ENCODE measurements at places on chromosomes 2 and 18.
A peak's percentile ranks its signal among the peaks of the same experiment; 100 is the strongest.

GRCh38 chr18:45617284-45617683 is 2.0 kb downstream of the SLC14A2 start:
- DNase-seq: no peak

DNA sequence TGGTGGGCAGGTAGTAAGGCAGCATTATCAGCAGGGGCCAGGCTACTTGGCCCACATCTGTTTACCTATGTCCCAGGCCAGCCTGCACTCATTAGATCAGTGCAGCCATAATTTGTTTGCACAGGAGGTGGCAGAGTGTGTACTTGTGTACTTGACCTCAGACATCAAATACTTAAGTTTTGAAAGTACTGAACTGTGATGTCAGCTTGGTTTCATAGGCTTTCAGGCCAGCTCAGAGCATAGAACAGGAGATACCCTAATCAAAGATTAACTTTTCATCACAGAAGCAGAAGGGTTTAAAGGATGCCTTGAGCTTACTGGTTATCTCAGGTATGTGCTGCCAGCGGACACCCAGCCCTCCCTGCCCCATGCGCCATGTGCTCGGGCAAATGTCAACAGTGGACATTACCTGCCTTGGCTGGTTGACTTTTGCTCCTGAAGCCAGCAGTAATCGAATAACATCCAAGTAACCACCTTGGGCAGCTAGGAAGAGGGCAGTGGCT is 33.2 kb downstream of the ANKRD29 start:
- no peak for DNase-seq

GRCh38 chr2:165863810-165864261 is 69.8 kb upstream of the GALNT3 start:
- no peak for DNase-seq

DNA sequence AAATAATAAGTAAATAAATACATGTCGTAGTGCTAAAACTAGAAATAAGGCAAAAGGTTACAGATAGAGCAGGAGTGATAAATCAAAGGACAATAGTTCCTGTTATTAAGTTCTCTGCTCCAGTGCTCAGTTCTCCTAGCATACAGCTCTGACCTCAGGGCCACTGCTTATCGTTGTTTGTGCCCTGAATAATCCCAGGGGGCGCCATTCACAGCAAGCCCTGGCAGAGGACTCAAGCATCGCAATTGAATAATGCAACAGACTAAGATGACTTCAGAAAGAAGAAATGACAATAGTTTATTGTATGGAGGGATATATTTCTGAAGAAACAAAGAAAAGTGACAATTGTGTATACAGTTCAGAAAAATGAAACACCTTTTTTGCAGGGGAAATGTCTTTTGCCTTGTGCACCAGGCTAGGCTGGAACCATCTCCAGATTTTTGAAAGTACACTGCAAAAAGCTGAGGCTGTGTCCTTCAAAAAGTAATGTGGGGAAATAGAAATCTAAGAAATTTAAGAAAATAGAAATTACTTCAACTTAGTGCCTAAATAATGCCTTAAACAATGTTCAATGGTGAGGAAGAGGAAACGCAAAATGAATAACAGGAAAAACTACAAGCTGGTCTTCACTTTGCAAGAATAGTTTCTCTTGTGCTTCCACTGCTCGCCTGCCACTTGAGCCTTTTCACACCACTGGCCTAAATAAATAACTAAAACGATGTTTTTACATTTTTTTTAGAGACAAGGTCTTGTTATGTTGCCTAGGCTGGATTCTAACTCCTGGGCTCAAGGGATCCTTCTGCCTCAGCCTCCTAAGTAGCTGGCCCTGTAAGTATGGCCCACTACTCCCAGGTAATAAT is 19.0 kb upstream of the CCNYL1 start:
- DNase-seq: peak; percentile 31

- no peak for DNase-seq
Measured at GRCh38 chr2:8469709-8470493, 212.0 kb upstream of the ID2 start.

DNA sequence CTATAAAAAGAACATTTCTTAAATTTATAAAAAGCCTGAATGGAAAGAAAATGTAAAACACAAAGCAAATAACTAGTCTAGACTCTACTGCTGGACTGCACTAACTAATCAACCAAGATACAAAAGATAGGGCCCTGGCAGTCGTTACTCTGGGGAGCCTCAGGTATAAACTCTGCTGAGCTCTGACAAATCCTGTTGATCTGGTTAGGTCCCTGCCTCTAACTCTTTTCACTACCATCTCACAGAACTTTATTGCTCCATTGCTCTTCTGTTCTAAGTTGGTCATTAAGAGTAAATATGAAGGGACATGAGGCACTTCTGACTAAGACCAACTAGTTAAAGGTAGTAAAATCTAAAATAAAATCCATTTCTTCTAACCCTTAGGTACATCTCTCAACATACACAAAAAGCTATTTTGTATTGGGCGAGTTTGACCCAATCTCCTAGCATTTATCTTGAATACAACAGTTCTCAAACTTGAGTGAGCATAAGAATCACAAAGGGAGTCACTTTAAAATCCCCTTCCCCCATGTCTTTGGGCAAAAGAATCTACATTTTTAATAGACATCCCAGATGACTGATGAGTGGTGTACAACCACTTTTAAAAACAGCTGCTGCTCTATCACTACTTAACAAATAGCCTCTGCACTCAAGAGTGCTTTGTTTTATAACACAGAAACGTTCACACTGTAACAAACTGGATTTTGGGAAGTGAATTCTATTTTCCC is 2.5 kb downstream of the CHN1 start:
- no peak for DNase-seq

DNA sequence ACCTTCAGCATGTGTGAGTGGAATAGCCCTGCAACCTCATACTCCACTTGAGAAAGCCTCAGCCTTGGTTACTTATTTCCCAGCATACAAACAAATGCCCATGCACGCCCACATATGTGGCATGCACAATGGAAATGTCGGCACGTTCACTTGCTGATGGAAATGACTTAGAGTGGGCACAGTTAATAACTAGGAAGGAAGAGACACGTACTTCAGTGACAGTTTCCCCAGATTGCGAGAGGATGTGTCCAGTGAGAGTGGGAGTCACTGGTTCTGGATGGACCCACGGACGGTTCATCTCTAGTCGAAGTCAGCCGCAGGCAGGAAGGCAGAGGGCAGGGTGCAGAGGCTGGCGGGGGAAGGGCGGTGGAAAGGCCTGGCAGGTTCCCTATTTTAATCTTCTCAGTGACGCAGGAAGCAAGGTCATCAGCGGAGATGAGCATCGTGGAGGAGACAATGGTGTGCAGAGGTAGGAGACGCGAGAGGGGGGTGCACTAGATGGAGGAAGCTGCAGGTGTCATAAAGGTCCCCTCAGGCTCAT is 350.7 kb upstream of the MYT1L start:
- DNase-seq: no peak

DNA sequence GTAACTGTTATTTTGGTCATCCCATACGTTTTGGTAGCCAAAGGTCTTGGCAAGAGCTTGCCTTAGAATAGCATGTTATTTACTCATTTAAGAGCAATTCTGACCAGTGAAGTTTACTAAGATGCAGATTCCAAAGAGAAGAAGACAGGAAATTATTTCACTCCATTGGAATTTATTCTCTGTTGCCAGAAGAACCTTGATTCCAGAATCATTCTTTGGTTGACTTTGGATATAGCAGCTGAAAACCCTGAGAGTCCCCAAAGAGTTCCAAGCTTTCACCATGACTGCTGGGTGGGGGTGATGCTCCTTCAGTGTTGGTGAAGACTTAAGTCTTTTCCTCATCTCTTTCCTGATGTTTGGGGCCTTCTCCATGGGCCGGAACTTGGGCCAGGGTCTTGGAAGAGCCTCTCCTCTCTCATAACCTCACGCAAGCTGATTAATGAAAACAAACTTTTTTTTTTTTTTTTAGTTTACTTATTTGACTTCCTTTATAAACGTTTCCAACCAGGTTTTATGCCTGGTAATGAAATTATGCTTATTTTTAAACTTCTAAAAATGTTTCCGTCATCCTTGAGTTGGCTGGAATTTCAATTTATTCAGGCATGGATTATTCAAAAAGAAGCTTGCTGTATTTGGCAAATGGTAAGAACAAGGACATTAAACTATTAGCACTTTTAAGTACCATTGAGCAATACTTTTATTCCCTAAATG is 192.0 kb downstream of the MTX2 start:
- DNase-seq: no peak

- DNase-seq: no peak
Measured at GRCh38 chr18:7336623-7337022, 105.7 kb downstream of the LRRC30 start.

GRCh38 chr2:105373895-105374401 is 24.9 kb downstream of the FHL2 start:
- peak; percentile 61 for DNase-seq

DNA sequence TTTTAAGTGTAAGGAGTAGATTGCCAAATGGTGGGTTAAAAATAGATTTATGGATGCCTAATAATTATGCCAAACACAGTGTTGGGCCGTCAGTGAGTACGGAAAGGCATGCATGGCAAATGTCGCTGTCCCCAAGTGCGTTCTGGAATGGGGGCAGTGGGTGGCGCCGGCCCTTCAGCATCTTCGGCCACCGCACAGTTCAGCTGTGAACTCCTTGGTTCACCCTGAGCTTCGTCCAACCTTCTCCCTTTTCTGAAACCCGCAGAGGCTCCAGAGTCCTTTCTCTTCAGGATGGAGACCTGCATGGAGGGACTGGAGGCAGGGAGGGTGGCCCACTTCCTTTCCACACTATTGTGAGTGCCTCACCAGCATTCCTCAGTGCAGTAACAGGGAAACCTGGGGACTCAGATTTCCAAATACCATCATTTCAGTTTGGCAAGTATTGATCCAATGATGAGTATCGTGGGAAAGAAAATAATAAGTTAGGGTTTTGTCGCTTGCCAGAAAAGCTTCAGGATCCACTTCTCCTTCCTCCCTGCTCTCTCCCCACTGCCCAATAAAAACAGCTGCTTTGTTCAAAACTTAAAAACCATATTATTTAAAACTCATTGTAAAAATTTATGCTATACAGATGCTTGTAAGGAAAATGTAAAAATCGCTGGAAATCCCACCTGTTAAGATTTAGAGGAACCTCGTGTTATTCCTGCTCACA is 74.6 kb upstream of the TXNDC2 start:
- no peak for DNase-seq

DNA sequence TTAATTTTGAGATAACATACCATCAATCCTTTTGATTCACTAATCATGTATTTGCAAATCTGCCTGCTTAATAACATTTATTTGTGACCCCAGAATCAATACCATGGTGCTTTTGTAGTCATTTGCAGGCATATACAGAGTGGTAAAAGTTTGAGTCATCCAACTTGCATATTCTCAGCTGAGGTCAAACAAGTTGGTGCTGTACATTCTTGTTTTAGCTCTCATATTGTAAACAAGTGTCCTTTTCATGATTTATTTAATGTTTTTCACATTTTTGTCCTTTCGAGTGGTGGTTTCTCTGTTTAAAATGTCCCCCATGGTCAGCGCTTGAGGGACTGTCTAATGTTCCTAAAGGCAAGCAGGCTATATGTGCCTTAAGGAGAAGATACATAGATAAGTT is 17.5 kb downstream of the RAB27B start:
- no peak for DNase-seq

GRCh38 chr2:127422559-127423477 is 4.6 kb downstream of the PROC start:
- DNase-seq: no peak

GRCh38 chr2:194867328-194867727 is 789.7 kb upstream of the SLC39A10 start:
- DNase-seq: no peak

- no peak for DNase-seq
Measured at GRCh38 chr2:178057179-178057680, 15.3 kb downstream of the PDE11A start.

- no peak for DNase-seq
Measured at GRCh38 chr2:168392024-168392423, 64.0 kb upstream of the CERS6 start.

GRCh38 chr2:229780856-229781773 is 66.8 kb upstream of the DNER start:
- DNase-seq: no peak

- DNase-seq: no peak
Measured at GRCh38 chr2:127683757-127684156, 8.4 kb upstream of the LIMS2 start.

- no peak for DNase-seq
Measured at GRCh38 chr18:48934415-48934722, 16.4 kb downstream of the SMAD7 start.

DNA sequence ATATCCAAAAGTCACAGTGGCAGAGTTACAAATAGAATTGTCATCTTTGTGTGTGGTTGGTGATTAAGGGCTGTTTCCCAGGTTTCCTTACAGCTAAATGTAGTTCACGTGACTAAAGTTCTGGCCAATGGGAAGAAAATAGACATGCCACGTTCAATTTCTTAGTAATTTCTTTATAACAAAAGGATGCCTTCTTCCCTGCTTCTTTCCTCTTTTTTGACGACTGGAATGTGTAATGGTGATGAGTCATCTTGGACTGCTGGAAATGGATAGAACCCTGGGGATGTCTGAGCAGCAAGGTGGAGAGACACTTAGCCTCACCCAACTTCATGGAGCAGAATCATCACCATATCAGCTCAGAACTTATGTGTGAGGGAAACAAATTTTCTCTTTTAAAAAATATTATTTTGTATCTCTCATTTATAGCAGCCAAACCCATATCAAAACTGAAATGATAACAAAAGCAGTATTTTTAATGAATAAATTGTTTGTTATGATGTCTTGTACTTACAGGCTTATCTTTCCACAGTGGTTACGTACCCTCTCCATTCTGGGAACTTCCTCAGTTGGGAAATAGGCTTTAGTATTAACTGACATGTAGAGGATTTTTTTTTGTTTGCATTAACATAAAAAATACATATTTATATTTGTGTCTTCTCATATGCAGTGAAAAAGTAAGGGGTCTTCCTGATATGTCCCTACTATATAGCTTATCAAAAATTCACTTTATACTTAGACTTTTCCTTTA is 91.1 kb upstream of the CDH2 start:
- no peak for DNase-seq

DNA sequence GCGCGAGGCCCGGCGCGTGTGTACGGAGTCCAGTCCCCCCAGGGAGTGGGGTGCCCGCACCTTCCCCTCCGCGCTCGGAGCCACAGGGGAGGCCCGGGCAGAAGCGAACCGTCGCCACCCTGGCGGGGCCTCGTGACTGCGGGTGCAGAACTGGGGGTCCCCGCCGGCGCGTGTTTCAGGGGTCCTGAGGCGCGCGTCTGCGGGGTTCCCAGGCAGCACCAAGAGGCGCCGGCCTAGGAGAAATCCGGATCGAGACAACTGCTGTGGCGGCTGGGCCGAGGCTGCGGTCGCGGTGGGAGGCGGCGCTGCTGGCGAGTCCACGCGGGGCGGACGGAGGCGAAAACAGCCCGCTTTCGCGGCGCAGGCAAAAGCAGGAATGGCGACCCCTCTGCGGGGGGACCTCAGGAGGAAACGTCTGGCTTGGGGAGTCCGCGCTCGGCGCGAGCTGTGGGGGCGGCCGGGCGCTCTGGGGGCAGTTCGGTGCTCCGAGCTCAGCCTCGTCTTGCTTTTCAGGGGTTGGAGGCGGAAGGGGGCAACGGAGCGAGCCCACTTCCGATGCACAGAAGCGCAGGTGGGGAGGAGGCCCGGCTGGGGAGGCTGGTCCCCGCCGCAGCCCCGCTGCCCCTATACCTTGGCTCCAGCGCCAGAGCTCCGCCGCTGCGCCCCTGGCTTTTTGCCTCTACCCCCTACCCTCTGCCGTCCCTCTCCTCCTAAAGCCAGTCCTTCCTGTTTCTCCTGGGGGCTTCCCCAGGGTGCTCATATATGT is 81.5 kb upstream of the LDLRAD4 start:
- peak; percentile 57 for DNase-seq
